GM23248 (cell line): ENCODE measurements at places on chromosomes 7 and 10. TPM values are rescaled to one million over a fixed set of nuclear protein-coding genes. Genes with fewer than 3 reads are reported as not detected.

DNA sequence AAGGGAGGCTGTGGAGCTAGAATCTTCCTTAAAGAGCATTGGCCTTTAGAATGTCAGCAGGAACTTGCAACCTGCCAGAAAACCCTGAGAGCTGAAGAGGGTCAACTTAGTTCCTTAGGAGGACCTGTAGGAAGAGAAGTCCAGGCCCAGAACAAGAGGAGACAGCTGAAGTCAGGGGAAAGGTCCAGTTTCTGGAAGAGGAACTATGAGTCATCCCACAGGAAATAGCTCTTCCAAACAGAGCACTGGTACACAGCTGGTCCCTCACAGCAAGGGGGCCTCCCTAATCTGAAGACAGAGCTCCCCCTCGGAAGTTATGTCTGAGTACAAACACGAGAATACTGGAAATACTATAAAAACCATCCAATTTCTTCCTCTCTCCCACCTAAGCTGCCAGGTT, 98.9 kb downstream of the HERPUD2 start:
- peak; percentile 43 for DNase-seq

DNA sequence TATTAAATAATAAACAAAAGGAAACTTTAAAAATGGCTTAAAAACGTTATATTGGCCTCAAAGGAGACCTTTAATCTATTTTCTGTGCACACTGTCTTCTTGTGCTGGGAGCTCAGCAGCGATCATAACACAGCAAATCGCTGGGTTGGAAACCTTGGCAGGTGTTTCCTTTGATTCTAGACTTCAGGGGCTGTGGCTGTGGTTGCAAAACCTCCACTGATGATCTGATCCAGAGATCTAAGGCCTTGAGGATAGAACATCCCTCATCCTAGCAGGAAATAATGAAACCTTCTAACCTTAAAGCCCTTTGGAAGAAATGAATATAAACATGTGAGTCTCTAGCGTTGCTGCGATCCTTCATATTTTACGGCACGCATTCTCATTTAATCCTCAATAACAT, 29.8 kb downstream of the CDHR3 start:
- DNase-seq = no peak

DNA sequence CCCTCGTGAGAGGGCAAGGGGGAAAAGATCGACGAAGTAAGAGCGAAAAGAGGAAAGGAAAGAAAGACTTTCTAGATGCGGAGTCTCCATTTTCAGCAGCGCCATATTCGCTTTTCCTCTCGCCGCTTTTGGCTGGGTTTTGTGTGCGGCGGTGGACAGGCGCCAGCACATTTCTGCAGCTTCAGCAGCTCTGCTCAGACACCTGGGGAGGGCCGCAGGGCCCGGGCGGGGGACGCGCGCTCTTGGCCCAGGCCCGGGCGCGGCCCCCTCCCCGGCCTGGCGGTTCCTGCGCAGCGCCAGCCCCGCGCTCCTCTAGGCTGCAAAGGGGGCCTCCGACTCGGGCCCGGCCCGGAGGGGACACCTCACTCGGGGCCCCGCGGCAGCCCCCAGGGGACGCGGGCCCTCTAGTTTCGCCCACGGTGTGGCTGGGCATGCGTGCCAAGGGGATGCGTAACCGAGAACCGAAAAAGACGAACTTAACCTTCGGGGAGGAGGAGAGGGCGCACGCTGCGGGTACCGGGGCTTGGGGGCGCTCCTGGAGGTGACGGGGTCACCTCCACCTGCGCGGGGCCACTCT, 34.5 kb upstream of the EBLN1 start:
- peak; percentile 70 for DNase-seq

ZNF804B gene
- total RNA-seq = not detected in 2 replicates

MCU gene
- 29.5 and 57.7 TPM in 2 replicates for total RNA-seq

AKR1C3 gene
- total RNA-seq = 23.2 and 36.2 TPM in 2 replicates

ADCYAP1R1 gene
- total RNA-seq = not detected in 2 replicates

GCK gene
- 0.11 TPM in 1 of 2 replicates, not detected in the other for total RNA-seq

WDFY4 gene
- total RNA-seq = not detected in 2 replicates

LIPK gene
- not detected in 2 replicates for total RNA-seq
